ENCODE measurements at places on chromosomes 6 and 20.

GRCh38 chr6:41353333-41353732 lies 17.9 kb downstream of the NCR2 start:
- no peak overlapping the region for H3K4me3 ChIP-seq
- H3K4me1 ChIP-seq = no peaks in the 10 kb centered on the region
- DNase-seq = no peak

DNA sequence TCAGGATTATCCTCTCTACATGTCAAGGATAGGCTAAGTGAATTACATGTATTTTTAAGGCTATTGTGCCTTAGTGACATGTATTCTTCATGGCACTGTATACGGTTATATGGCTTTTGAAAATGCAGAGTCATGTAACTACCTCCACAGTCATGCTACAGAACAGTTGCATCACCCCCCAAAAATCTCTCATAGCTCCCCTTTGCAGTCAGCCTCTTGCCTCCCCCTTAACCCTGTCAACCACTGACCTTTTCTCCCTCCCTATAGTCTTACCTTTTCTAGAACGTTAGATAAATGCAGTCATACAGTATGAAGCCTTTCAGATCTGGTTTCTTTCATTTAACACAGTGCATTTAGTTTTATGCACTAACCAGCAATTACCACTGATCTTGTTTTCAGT lies 10.3 kb upstream of the RNF24 start:
- H3K27ac ChIP-seq = no peak overlapping the region
- H3K4me1 ChIP-seq = peaks cover 5% of the 10 kb centered on the region
- H3K36me3 ChIP-seq = no peaks in the 10 kb centered on the region
- no peak for DNase-seq
- peaks cover 33% of the 10 kb centered on the region for H3K27me3 ChIP-seq

- peaks cover 38% of the 10 kb centered on the region for H3K4me1 ChIP-seq
- peak overlapping the region; percentile 88 for H3K27ac ChIP-seq
- DNase-seq = no peak
- peaks cover 8% of the 10 kb centered on the region for H3K36me3 ChIP-seq
- H3K4me3 ChIP-seq = peak overlapping the region; percentile 69
Observed at GRCh38 chr6:5866547-5867051, 140.1 kb downstream of the NRN1 start.

DNA sequence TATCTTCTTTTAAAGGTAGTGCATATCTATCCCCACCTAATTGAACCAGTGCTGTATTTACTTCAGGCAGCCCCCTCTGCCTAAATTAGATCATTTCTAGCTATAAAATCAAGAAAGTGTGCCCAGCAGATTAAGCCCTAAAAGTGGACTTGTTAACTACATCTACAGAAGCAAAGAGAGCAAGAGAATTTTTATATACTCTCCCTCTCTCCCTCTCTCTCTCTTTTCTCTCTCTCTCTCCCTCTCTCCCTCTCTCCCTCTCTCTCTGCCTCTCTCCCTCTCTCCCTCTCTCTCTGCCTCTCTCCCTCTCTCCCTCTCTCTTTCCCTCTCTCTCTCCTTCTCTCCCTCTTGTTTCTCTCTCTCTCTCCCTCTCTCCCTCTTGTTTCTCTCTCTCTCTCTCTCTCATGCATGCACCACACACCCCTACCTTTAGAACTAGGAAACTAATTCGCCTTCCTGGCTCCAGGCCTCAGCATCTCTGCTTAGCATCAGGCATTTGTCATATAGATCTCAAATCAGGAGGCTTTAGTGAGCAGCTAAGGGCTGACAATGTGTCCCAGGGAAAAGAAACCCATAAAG lies 71.4 kb downstream of the FOXA2 start:
- no peaks in the 10 kb centered on the region for H3K27me3 ChIP-seq
- DNase-seq = no peak
- H3K36me3 ChIP-seq = no peaks in the 10 kb centered on the region
- no peak overlapping the region for H3K27ac ChIP-seq
- no peaks in the 10 kb centered on the region for H3K4me1 ChIP-seq

- no peak overlapping the region for H3K27ac ChIP-seq
- no peaks in the 10 kb centered on the region for H3K27me3 ChIP-seq
- no peak overlapping the region for H3K4me3 ChIP-seq
- no peak for DNase-seq
Observed at GRCh38 chr6:87540539-87540938, 49.2 kb downstream of the RARS2 start.

- no peaks in the 10 kb centered on the region for H3K36me3 ChIP-seq
- peaks cover 6% of the 10 kb centered on the region for H3K4me1 ChIP-seq
- DNase-seq = no peak
- H3K4me3 ChIP-seq = no peak overlapping the region
- H3K27me3 ChIP-seq = peaks cover 6% of the 10 kb centered on the region
Observed at GRCh38 chr6:24543683-24544082, 48.9 kb downstream of the ALDH5A1 start.

GRCh38 chr6:121437851-121438651 lies 2.6 kb downstream of the GJA1 start:
- peaks cover 36% of the 10 kb centered on the region for H3K27me3 ChIP-seq
- no peaks in the 10 kb centered on the region for H3K36me3 ChIP-seq
- no peak for DNase-seq
- no peak overlapping the region for H3K27ac ChIP-seq
- H3K4me3 ChIP-seq = peak overlapping the region; percentile 72

GRCh38 chr6:100726666-100727065 lies 154.5 kb downstream of the ASCC3 start:
- H3K27ac ChIP-seq = no peak overlapping the region
- H3K4me3 ChIP-seq = no peak overlapping the region
- peaks cover 9% of the 10 kb centered on the region for H3K36me3 ChIP-seq
- no peak for DNase-seq

- no peaks in the 10 kb centered on the region for H3K27me3 ChIP-seq
- H3K4me3 ChIP-seq = no peak overlapping the region
- no peaks in the 10 kb centered on the region for H3K36me3 ChIP-seq
- H3K27ac ChIP-seq = no peak overlapping the region
Observed at GRCh38 chr6:126779331-126779730, 339.1 kb upstream of the RSPO3 start.

DNA sequence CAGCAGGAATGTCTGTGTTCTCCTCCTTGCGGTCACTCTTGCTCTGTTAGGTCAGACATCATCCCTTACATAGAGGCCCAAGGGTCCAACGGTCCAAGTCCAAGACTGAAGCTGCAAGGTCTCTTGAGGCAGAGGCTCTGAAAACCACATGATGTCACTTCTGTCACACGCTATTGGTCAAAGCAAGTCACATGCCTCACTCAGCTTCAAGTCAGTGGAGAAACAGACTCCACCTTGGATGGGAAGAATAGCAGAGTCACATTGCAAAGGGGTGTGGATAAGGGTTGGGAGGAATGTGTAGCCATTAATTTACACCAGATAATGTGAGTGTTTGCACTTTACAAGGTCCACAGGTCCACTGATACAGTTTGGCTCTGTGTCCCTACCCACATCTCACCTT lies 17.5 kb downstream of the SLC52A3 start:
- no peak overlapping the region for H3K4me3 ChIP-seq
- no peaks in the 10 kb centered on the region for H3K36me3 ChIP-seq
- H3K27me3 ChIP-seq = peaks cover 1% of the 10 kb centered on the region
- DNase-seq = no peak
- H3K4me1 ChIP-seq = no peaks in the 10 kb centered on the region

DNA sequence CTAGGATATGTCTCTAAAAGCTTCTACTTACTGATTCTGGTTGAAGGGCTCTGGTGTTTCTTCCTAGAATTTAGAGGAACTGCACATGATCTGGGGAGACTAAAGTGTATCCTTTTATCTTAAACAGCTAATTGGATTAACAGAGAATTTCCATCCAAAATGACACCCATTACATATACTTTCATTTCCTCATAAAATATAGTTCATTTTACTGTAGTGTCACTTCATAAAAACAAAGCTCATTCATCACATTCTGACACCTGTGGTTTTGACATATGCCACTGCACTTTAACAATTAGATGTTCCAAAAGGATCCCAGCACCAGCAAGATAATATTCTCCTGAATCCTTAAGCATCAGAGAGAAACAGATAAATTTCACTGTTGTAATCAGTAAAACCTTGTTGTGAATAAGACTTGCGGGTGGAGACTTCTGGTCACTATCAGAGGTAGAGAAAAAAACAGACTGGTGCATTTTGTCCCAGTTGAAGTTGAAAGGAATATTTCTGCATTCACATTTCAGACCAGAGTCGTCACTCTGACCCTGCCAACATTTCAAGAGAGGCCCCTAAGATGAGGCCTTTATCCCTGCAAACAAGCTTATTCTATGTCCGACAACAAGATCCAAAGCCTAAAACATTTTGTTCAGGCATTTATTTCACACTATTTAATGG lies 175.3 kb upstream of the BMP5 start:
- no peak for DNase-seq
- no peaks in the 10 kb centered on the region for H3K4me1 ChIP-seq
- H3K27me3 ChIP-seq = no peaks in the 10 kb centered on the region
- H3K36me3 ChIP-seq = no peaks in the 10 kb centered on the region

GRCh38 chr6:6319952-6320811 lies at the start of gene F13A1:
F13A1 (minus strand) TSS chr6:6320662; CDS start chr6:6318664, 1,998 bp downstream.
- H3K27me3 ChIP-seq = peaks cover 26% of the 10 kb centered on the region
- H3K4me3 ChIP-seq = no peak within 1 kb of the TSS
- H3K4me1 ChIP-seq = no peaks in the 10 kb centered on the region
- no peak for DNase-seq
- H3K36me3 ChIP-seq = no peaks in the 10 kb centered on the region
- no peak within 1 kb of the TSS for H3K27ac ChIP-seq

GRCh38 chr20:18172379-18172778 lies 34.7 kb downstream of the KAT14 start:
- H3K36me3 ChIP-seq = peaks cover 21% of the 10 kb centered on the region

DNA sequence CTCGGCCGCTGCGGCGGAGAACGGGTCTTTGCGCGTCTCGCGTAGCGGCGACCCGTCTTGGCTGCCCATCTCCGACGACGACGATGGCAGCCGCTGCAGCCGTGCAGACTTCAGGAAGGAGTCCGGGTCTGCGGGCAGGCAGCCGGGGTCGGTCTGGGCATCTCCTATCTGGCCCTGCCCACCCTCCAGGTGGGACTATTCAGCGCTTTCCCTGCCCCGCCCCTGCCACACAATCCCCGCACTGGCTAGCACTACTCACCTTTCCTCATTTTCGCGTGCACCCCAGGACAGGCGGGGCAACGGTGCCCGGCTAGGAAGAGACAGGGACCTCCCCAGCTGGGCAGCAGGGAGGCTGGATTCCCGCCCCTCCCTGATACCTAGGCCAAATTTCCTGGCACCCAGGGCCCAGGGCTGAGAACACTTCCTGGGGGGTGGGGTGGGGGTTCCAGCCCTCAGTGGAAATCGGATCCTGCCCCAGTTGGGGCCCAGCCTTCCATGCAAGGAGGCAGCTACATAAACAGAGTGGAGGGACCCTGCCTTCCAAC lies 9.2 kb downstream of the GGT7 start:
- no peaks in the 10 kb centered on the region for H3K27me3 ChIP-seq
- H3K27ac ChIP-seq = no peak overlapping the region
- no peak for DNase-seq

GRCh38 chr6:110037726-110038295 lies 59.7 kb downstream of the GPR6 start:
- H3K4me1 ChIP-seq = peaks cover 19% of the 10 kb centered on the region
- peaks cover 2% of the 10 kb centered on the region for H3K27me3 ChIP-seq
- DNase-seq = no peak

DNA sequence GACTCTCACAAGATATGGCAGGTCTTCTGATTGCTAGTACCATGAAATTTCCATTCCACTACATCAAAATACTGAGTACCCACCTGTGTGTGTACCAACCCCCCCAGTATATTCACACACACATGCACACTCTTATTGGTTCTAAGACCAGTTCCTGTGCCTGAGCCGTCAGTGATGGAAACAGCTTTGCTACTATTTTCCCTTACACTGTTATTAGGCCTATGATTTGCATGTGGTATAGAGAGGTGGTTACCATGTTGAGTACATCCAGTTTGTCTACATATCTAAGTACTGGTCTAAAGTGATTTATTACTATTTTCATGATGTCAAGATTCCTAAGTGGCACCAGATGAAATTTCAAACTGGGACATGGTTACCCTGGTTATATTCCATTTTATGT lies 459.9 kb downstream of the BCKDHB start:
- no peaks in the 10 kb centered on the region for H3K27me3 ChIP-seq
- no peak for DNase-seq
- H3K27ac ChIP-seq = no peak overlapping the region
- H3K36me3 ChIP-seq = no peaks in the 10 kb centered on the region
- no peak overlapping the region for H3K4me3 ChIP-seq

GRCh38 chr6:27977387-27977786 lies 20.3 kb downstream of the OR2B6 start:
- H3K27ac ChIP-seq = no peak overlapping the region
- no peaks in the 10 kb centered on the region for H3K36me3 ChIP-seq
- DNase-seq = no peak
- peaks cover 13% of the 10 kb centered on the region for H3K27me3 ChIP-seq
- no peaks in the 10 kb centered on the region for H3K4me1 ChIP-seq
- no peak overlapping the region for H3K4me3 ChIP-seq

- no peak for DNase-seq
- peaks cover 14% of the 10 kb centered on the region for H3K27me3 ChIP-seq
- no peaks in the 10 kb centered on the region for H3K4me1 ChIP-seq
- H3K4me3 ChIP-seq = no peak overlapping the region
Observed at GRCh38 chr20:23242104-23242503, 108.5 kb upstream of the NXT1 start.

DNA sequence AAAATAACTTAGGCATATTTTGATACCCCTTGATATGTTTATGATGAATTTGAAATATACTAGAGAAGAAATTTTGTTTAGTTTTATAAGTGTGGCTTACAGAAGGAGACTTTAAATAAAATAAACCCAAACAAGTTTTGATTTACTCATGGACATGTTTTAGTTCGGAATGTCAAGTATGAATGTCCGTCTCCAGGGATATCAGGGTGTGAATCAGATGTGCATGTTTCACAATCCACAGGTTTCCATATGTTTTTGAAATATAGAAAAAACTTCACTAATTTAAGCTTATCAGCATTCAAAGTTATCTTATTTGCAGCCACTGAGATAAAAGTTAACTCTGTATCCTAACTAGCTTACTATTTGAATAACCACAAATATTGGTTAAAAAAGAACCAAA lies 51.5 kb downstream of the PLCB1 start:
- no peak for DNase-seq
- H3K4me1 ChIP-seq = no peaks in the 10 kb centered on the region
- no peaks in the 10 kb centered on the region for H3K36me3 ChIP-seq
- peaks cover 6% of the 10 kb centered on the region for H3K27me3 ChIP-seq

DNA sequence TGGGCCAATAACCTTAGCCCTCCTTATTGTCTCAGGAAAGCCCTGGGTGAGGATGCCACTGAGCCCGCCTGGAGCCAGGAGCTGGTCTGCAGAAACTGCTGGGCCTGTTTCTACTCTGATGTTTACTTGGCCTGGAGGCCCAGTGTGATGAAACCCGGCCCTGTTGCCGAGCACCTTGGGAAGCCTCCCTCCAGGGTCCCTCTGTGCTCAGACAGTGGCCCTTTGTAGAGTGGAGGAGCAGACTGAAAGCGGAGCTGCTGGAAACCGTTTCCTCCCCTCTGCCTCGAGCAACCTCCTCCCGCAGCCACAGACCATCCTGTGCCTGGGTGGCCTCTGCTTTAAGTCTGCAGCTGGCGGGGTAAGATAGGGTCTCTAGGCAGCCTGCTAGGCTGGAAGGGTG lies 84.1 kb upstream of the EPB41L1 start:
- DNase-seq = no peak
- H3K27me3 ChIP-seq = peaks cover 27% of the 10 kb centered on the region
- no peaks in the 10 kb centered on the region for H3K36me3 ChIP-seq
- no peak overlapping the region for H3K27ac ChIP-seq
- no peaks in the 10 kb centered on the region for H3K4me1 ChIP-seq

All from activated T-helper 1 cell treated with anti-CD3 and anti-CD28 coated beads, Interleukin-12 subunit alpha, Interleukin-12 subunit beta, Interleukin-2, Interleukin-4 antibody, amounts not matched to agents 30 ng/mL and 10 ng/mL and 1 ng/mL, durations not matched to agents 14 hours and 24 hours and 36 hours (primary cell).